ENCODE measurements at places on chromosomes 5 and 9.
A peak's percentile ranks its signal among the peaks of the same experiment; 100 is the strongest.

DNA sequence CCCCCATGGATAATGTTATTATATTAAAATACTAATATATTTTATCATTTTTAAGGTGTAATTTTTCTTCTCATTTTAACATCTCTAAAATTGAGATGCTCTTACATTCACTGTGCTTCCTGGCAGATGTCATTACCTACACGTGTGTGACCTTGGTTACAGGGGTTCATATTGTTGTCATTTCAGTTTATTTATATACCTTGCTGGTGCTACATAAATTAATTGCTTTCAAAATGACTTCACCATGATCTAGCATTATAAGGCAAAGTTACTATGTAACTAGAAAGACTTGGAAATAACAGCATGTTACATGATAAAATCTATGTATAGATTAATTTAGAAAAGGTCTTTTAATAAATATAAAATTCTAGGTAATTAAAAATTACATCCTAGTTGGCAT lies 60.9 kb downstream of the ARHGEF28 start:
- no peak for DNase-seq

DNA sequence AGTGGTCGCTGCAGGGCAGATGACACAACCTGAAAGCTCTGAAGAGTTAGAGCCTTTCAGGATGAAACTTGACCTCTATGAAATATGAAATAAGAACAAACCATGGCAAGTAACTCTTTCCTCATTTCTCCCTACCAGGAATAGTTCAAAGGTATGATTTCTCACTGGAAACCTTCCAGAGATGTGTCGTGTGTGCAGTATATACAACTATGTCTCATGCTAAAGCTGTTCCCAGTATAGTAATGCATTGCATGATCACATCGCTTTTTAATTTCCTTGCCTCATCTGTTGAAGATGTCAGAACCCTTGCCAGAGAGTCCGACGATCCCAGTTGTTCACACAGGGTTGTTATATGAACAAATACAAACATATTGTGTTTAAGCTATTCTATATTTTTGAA lies 45.8 kb upstream of the RGMB start:
- no peak for DNase-seq

DNA sequence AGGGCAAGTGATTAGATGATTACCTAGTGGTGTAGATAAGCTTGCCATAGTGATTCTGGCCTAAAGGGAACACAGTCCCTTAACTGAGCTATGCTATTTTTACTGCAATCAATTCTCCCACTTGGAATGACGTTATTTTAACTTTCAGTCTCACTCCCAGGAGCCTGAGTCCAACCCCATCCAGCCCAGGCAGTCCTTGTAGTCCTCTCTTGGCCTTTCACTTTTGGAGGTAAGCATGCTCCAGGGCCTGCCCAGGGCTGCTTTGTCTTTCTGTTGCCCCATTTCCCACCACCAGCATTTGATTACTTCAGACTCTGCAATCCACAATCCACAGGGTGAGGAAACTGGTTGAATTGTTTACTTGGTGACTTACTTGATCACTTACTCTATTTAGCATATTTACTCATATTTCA lies 233.0 kb downstream of the CD180 start:
- DNase-seq, result no peak

DNA sequence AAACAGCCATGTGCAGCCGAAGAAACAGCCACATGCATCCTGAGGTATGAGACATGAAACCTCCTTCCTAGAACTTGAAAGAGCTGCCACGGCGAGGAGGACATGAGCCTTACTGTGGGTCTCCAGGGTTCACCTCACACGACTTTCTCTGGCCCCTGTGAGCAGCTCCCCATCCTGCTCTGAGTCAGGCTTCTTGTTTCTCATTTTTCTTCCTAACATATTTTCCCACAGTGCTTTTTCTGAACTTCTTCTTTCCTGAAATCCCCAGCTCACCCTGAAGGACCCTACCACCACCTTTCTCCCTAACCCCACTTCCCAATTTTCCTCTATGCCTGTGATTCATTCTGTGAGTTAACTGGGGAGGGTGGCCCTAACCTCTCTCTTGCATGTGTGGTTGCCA lies 33.7 kb upstream of the ADRB2 start:
- DNase-seq, result no peak

DNA sequence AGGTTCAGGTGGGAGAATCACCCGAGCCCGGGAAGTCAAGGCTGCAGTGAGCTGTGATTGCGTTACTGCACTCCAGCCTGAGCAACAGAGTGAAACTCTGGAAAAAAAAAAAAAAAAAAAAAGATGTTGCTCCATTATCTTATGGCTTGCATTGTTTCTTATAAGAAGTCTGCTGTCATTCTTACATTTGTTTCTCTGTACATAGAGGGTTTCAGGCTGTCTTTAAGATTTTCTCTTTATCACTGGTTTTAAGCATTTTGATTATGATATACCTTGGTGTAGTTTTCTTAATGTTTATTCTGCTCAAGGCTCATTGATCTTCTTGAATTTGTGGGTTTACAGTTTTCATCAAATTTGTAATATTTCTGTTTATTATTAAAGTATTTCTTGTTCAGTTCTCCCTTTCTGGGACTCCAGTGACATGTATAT lies 35.2 kb downstream of the MVB12B start:
- DNase-seq, result no peak

DNA sequence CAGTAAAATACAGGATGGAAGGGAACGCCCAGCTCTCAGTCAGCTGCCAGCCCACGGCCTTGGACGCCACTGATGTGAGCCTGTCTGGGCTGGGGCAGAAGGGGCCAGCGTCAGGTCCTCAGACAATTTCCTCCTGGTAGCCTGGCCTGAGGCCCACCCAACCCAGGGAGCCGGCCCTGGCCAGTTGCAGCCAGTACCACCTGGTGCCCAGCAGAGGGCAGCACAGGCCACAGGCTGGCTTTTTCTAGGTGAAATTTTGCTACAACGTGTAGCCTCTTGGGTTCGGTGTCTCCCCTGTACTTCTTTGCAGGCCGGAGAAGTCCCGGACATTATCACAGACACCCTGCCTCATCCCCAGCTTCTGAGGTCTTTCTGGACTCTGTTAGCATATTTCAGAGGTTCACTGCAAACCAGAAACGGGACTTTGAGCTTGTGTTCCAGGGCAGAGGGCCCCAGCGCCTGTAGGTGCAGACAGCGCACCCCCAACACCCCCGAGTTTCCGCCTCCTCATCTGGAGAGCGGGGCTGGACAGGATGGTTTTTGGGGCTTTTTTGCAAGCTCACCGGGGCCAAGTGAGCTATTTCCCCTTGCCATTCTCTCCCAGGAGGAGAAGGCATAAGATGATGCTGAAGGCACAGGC lies 45.9 kb upstream of the KCNMB1 start:
- peak; percentile 83 for DNase-seq
